Chondrocyte (in vitro differentiated cells): ENCODE measurements at places on chromosomes 4 and X. TPM values are rescaled to one million over a fixed set of nuclear protein-coding genes. Genes with fewer than 3 reads are reported as not detected.

DNA sequence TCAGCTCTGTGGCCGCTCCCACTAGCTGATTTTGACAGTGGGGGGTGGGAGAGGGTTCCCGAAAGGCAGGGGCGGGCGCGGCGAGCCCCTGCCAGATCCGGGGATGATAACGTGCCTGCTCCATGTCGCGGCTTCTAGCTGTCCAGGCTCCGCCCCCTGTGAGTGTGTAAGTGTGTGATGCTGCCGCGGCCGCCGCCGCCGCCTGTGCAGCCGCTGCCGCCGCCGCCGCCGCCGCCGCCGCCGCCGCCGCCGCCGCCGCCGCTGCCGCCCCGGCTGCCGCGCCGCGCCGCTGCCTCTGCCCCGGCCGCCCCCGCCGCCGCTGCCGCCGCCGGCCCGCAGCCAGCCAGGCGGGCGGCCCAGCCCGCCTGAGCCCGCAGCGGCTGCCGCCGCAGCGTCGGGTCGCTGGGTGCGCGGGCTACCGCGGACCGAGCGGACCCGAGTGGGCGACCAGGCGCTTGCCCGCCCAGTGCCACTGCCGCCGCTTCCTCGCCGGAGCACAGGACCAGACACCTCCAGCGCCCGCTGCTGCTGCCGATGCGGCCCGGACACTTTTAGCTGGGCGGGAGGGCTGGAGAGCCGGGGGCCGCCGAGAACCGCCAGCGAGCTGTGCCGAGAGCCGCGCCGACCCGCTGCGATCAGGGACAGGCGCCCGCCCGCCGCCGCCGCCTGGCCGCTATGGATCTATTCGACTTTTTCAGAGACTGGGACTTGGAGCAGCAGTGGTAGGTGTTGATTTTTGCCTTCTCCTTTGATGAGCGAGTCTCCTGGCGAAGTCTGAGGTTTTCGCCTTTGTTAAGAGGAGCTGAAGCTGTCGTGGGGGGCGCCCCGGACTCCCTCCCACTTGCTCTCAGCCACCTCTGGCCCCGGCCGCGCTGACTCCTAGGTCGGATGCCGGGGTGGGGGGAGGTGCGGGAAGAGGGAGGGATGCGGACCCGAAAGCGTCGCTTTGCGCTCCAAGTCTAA lies at the start of gene AFF2:
Gene AFF2 (plus strand): TSS at position 195 of the 963 bp plus-strand sequence. CDS start 481 bp downstream, at position 676.
- DNase-seq, result peak; percentile 94

DNA sequence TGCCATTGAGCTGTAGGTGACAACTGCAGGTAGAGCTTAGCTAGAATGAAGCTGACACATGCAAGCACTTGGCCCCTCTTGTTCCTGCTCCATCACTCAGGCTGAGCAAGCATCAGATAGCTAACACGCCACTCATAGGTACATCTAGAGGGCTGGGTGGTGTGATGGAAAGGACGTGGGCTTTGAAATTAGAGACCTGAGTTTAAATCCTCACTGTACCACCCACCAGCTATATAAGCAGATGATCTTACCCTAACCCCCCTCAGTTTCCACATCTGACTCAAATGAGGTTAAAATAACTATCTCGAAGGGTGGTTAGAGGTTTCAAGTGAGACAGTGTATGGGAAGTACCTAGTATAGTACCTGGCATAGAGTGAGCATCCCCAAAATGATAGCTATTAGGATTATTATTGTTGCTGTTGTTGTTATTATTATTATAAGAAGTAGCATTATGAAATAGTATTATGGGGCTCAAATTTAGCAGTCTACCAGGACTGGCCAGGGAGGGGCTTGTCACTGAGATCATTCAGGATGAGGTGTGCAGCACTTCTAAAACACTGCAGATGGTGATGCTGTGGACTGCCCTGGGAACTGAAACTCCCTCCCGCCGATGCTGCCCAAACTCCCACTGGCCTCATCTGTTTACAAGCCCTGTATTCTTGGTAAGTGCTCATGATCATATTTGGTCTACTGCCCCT lies 59.0 kb downstream of the REELD1 start:
- no peak for DNase-seq

DNA sequence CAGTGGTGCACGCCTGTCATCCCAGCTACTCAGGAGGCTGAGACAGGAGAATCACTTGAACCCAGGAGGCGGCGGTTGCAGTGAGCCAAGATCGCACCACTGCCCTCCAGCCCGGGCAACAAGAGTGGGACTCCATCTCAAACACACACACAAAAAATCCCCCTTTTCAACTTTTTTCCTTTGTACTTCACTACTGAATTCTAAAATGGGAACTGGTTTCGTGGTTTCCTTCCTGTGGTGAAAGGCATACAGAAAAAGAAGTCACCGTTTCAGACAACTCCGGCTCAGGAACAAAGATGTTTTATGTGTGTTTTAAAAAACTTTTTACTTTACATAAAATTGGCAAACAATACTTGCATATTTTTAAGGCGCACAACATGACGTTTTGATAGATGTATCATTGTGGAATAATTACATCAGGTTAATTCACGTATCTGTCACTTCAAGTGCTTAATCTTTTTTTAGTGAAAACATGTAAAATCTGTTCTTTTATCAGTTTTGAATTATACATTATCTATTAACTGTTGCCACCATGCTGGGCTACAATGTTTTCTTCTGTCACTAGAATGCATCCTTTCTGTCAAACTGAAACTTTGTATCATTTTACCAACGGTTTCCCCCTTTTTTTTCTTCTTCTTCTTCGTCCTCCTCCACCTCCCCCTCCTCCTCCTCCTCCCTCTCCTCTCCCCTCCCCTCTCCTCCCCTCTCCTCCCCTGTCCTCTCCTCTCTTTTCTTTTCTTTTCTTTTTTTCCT lies 186.0 kb downstream of the CRLF2 start:
- no peak for DNase-seq

- DNase-seq, result no peak
Observed at GRCh38 chr4:138572007-138572406, 329.9 kb upstream of the SLC7A11 start.

DNA sequence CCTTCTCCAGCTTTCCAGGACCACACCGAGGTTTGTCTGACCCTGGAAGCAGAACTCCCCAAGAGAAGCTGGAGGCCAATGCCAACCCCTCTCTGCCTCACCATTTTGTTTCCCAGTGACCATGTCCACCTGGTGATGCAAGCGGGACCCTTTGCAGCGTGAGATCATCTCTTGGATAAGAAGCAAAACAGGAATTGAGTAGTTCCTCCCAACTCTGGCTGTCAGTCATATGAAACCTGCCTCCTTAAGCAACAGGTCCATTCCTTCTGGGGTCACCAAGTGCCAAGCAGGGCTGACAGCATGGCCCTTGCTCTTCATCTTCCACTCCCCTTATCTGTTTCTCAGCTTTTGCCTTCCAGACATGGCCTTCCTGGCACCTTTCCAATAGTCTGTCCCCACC lies 41.3 kb upstream of the MTM1 start:
- no peak for DNase-seq

DNA sequence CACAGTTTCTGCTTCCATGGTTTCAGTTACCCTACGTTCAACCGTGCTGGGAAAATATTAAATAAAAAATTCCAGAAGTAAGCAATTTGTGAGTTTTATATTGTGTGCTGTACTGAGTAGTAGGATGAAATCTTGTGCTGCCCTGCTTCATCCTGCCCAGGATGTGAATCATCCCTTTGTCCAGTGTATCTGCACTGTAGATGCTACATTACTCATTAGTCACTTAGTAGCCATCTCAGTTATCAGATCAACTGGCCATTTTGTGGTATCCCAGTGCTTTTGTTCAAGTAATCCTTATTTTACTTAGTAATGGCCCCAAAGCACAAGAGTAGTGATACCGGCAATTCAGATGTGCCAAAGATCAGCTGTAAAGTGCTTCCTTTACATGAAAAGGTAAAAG lies 97.9 kb downstream of the COX18 start:
- no peak for DNase-seq

DNA sequence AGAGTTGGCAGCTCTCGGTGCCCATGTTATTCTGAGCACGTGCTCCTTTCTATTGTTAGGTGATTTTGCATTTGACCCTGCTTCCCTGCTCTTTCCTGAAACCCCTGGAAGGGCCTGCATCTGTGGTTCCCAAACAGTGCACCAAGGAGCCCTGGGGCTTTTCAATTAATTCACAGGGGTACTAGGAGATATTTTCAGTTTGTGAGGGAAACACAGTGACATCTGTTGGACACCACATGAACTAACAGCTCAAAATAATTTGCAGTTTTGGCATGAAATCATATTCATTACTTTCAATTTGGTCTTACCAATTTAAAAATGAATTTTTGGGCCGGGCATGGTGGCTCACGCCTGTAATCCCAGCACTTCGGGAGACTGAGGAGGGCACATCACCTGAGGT lies 156.6 kb downstream of the GATB start:
- no peak for DNase-seq

- no peak for DNase-seq
Observed at GRCh38 chrX:45598861-45599260, 398.2 kb upstream of the DIPK2B start.

- DNase-seq, result no peak
Observed at GRCh38 chr4:185899833-185900232, 87.8 kb upstream of the SORBS2 start.

- no peak for DNase-seq
Observed at GRCh38 chr4:81196126-81196650, 18.8 kb downstream of the PRKG2 start.

- DNase-seq, result no peak
Observed at GRCh38 chrX:110374559-110374958, 15.9 kb downstream of the RTL9 start.

DNA sequence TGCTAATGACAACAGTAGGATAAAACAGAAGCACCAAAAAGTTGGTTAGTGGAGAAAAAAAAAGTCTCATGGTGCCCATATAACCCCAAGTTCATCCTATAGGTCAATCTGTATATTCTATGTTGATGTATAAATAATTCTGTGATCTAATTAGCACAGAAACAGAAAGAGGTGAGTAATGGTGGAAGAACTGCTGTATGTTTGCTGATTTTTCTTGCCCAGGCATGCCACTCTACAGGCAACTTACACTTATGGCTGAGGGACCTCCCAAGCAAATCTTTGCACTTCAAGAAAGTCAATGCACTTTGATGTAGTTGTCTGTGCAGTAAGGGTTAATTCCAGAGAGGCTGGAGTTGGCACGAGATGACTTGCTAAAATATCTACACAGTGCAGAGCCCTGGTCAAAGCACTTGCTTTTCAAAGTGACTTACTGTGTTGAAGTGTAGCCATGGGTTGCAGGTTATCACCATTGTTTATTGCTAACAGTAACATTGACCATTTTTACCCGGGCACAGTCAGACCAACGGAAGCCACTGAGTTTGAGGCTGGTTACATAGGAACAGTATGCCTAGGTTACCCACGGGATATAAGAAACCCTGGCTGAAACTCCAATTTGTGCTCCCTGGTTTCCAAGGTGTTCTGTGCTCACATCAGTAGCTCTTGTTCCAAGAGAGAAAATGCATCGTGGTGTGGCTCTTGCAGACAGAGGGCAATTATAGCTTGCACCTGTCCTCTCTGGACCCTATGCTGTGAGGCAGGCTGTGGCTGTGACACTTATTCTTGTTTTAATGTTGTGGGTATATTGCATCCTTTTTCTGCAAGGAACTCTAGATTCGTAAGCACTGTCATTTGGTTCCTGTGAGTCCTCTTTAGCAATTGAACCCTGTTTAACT lies 141.3 kb upstream of the FTHL17 start:
- DNase-seq, result no peak

- no peak for DNase-seq
Observed at GRCh38 chr4:140344101-140344500, 29.3 kb upstream of the SCOC start.

DNA sequence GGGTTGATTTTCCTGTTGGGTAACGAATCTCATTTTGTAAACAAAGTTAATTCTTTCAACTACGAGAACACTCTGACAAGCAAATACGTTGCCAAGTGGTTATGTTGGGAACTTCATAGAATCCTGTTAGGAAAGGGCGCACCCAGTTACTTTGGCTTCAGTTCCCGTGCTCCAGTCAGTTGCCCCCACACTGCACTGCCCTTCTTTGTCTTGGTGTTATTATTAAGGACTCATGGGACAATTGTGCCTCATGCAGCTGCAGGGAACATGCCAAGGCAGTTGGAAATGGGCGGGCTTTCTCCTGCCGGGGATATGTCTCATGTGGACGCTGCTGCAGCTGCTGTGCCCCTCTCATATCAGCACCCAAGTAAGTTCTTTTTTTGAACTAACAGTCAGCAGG lies 28.9 kb downstream of the OFD1 start:
- no peak for DNase-seq

DNA sequence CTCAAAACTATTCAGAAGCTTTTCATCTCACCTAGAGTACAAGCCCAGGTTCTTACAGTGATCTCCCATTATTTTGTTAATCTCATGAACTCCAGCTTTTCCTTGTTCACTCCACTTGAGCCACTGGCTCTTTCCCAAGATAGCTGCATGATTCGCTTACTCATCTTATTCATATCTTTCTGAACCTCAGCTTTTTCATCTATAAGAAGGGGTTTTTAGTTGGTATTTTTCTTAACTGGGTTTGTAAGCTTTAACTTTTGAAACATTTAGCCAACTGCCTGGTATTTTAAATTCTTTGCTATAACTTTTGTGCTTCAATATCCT lies 24.0 kb downstream of the GIMD1 start:
- no peak for DNase-seq

PPP2R2C gene
- total RNA-seq, result 0.10 to 0.94 TPM (median 0.13 TPM) in 3 replicates

TMEM144 gene
- total RNA-seq, result 2.6 to 4.1 TPM (median 3.0 TPM) in 3 replicates

GABRA4 gene
- not detected in 3 replicates for total RNA-seq

EDA gene
- 0.65 to 1.1 TPM (median 0.85 TPM) in 3 replicates for total RNA-seq

GPAT3 gene
- 0.07 to 0.17 TPM (median 0.15 TPM) in 3 replicates for total RNA-seq

FAM149A gene
- 5.4 to 7.1 TPM (median 5.8 TPM) in 3 replicates for total RNA-seq

MEPE gene
- not detected in 3 replicates for total RNA-seq

MMRN1 gene
- not detected in 3 replicates for total RNA-seq

TADA2B gene
- 18.5 to 18.9 TPM (median 18.8 TPM) in 3 replicates for total RNA-seq
